ENCODE measurements at places on chromosomes 3 and 15.

GRCh38 chr15:42457445-42458442 lies 33.2 kb downstream of the ZNF106 start:
- DNase-seq = no peak

GRCh38 chr3:57331078-57331610 lies 38.7 kb upstream of the ASB14 start:
- DNase-seq = no peak

DNA sequence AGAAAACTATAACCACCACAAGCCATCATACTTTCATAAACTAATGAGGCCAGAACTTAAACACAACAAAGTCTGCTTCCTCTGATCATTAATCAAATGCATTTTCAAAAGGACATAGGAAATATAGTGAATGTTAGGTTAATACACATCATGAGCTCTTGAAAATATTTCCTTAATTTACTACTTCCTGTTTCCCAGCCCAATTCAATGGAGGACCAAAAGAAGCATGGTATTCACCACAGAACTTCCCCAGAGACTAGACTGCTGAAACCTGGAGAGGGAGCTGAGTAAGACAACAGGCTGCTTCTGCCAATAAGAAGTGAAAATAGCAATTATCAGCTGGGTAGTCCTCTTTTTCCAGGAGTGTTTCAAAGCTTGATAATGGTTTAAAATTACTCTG lies 250.3 kb downstream of the ULK4 start:
- DNase-seq = no peak

GRCh38 chr3:107068980-107069379 lies 308.3 kb upstream of the CCDC54 start:
- DNase-seq = no peak

GRCh38 chr3:140917772-140918171 lies 23.9 kb upstream of the SLC25A36 start:
- no peak for DNase-seq

DNA sequence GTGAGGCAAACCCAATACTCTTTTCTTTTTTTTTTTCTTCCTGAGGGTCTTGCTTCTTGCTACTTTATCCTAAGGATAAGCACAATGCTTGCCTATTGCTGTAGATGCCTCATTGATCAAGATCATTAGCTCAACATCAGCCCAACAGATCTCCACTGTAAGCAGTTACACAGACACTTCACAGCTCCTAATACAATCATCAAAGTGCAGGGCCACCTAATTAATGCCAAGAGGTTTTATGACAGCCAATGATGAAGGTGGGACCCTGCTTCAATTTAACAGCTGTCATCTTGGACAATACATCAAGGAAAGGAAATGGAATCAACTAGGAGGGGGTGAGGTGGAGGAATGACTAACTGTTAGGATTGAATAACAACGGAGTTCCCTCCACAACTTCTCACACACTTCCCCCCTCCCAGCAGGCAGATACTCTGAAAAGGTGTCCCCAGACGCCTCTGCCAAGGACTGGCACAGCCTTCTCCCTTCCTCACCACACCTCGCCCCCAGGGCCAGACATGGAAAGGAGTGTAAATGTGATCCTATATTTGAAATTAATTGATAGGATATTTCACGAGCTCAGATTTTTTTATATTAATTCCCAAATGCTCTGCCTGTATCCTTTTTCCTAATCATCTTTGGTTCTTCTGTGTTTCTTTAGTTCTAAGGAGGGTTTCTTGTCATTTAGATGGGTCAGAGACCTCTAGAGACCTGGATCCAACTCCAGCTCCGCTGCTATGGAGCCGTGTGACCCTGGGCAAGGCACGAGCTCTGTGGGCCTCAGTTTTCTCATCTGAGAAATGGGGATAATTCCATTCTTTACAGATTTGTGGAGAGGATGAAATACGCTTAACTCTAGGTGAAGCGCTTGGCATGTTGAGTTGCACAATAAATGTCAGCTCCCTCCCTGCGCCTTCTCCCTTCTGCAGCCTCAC lies 1.2 kb downstream of the DCLK3 start:
- DNase-seq = no peak

DNA sequence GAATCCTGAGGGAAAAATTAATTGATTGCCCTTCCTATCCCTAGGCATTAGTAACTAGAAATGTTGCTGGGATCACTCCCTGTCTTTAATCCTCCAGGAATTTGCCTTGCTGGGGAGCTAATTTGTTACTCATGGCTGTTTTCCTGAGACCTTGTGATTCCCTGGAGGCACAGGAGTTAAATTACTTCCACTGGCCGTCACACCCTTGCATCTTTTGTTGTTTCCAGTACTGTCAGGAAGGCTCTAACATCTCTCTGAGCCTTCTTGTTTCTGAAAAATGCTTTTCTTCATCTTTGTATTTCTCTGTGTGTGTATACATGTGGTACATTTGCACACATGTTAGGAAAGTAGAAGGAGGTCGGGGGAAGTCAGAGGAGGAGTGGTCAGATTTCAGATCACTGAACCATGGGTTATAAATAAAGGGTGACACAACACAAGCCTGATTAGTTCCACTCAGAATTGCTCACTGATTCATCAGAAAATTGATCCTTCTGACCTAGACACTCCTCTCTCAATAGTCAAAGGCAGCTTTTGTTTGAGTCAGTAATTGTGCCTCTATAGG lies 23.5 kb upstream of the LRRFIP2 start:
- DNase-seq = no peak

Data from stimulated activated CD8-positive, alpha-beta memory T cell treated with anti-CD3 and anti-CD28 coated beads, Interleukin-7, amount 100 ng/mL, for 1 hour (primary cell).